Esophagus muscularis mucosa (tissue), 4 donors: ENCODE measurements at places on chromosomes 11 and 22. TPM values are rescaled to one million over a fixed set of nuclear protein-coding genes. Genes with fewer than 3 reads are reported as not detected.

The PANX2 gene
- total RNA-seq: 0.71 TPM

The KCNJ1 gene
- total RNA-seq: not detected

The KDM4D gene
- 0.58 TPM for total RNA-seq

The GGT5 gene
- 31.8 TPM for total RNA-seq
